ENCODE measurements at places on chromosomes 16 and 17.
A peak's percentile ranks its signal among the peaks of the same experiment; 100 is the strongest.

GRCh38 chr16:15672514-15673167 lies 22.6 kb downstream of the NDE1 start:
- peak; percentile 84 for DNase-seq

DNA sequence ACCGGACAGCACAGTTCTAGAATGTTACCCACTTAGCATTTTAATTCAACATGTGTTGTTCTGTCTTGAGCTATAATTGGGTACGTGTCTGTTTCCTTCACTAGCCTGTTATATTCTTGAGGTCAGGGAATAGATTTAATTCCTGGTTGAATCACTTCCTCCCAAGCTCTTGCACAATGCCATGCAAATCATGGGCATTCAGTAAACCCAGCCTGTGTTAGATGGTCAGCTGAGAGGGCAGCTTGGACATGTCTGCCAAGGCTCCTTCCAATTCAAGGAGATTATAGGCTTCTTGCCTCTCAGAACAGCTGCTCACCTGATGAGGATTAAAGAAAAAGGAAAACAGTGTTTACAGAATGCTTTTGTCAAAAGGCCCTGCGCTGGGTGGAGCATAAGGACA lies 12.6 kb downstream of the C1QTNF1 start:
- DNase-seq = no peak

DNA sequence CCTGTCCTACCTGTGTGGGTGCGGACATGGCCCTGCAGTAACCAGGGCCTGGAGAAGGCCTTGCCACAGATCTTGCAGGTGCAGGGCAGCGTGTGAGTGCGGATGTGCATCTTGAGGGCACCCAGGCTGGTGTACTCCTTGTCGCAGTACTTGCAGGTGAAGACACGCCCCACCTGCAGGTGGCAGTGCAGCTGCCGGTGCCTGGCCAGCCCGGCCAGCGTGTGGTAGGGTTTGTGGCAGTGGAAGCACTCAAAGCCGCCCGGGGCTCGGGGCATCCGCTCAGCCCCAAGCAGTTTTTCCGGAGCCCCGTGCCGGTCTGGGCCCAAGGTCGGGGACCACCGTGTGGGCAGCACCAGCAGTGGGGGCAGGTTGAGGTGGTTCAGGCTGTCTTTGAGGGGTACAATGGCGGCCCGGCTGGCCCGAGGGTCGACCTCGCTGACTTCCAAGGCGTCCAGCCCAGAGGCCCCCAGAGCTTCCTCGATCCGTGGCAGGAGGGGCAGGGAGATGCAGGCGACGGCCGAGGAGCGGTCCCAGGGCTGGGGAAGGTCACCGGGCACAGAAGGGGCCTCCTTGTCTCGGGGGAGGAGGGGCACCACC lies 5.1 kb downstream of the SNAI3 start:
- DNase-seq = peak; percentile 58

GRCh38 chr16:74868501-74868900 lies 93.9 kb upstream of the FA2H start:
- no peak for DNase-seq

- DNase-seq = no peak
Measured at GRCh38 chr16:2505695-2506094, 8.1 kb upstream of the ATP6V0C start.

- DNase-seq = no peak
Measured at GRCh38 chr17:44132275-44132821, 8.9 kb upstream of the HDAC5 start.

GRCh38 chr16:66342294-66342900 lies 24.1 kb upstream of the CDH5 start:
- DNase-seq = no peak

DNA sequence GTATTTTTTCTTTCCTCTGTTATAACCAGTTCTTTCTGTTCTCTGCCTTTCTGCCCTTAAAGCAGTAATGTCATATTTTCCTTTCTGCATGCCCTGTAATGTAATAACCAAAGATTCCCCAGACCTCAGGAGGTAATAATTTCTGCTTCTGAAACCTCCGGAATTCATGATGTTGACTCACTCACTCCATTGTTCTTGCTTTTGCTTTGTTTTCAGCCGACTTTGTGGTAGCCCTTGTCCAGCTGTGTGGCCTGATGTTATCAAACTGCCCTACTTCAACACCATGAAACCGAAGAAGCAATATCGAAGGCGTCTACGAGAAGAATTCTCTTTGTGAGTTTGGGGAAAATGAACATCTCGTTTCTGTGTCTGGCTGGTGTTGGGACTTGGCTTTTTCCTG lies 55.9 kb downstream of the CDK12 start:
- DNase-seq = no peak

- DNase-seq = no peak
Measured at GRCh38 chr17:39601758-39602532, 5.8 kb downstream of the NEUROD2 start.

- no peak for DNase-seq
Measured at GRCh38 chr17:70702683-70703255, 533.4 kb downstream of the KCNJ2 start.

- DNase-seq = no peak
Measured at GRCh38 chr16:962366-962765, 8.4 kb downstream of the LMF1 start.

GRCh38 chr17:2995377-2995776 lies 68.0 kb downstream of the OR1D5 start:
- no peak for DNase-seq

DNA sequence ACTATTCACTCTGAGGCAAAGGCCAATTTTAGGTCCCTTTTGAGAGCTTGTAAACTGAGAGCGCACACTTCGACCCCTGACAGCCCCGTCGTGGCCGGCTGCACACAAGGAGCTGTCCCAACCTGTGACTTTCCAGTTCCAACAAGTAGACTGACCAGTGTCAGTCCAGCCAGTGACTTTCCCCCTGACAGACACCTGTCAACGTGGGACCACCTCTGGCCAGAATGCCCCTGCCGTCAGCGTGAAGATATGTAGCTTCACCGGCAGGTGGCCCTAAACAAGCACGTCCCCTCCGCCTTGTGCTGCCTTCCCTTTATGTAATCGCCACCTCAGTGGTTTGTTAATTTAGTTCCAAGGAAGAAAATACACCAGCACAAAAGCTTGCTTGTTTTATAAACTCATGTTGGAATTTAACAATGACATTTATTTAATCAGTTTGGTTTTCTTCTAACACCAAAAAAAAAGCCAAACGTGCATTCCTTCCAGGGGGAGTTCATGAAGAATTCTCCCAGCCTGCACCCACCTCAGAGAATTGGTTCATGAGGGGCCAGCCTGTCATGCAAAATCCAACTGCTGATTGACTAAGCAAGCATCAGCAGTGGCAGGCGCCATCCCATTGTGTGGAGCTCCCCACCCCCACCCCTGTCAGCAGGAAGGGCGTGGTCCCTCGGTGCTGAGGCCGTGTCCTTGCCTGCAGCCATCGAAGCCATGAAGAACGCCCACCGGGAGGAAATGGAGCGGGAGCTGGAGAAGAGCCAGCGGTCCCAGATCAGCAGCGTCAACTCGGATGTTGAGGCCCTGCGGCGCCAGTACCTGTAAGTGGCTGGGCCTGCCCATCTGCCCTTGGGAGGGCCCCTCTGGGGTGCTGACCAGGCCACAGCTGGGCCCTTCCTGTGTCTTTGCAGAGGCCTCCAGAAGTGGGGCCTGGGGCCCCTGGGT lies 33.9 kb downstream of the PLD6 start:
- no peak for DNase-seq

DNA sequence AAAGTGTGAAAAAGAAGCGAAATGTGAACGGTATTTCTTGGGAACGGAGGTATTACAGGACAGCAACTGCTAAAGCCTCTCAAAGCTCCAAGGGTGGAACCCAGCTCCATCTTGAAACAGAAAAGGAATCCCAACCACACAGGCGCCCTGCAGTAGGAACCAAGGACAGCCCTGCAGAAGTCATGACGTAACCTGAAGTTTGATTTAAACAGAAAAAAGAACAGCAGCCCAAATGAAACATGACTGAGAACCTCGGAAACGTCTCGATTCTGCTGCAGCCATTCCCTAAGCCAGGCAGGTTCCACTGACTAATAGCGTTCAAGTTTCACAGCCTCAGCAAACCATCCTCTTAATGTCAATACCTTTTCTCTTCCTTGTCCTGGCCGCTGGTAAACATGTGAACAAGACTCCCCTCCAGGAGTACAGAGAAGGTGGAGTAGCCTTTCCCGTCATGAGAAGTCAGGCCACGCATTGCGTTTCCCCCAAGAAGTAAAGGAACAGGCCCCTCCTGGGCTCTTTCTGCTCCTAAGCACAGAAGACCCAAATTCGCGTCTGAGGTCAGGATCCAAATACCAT lies 20.1 kb downstream of the SIAH1 start:
- no peak for DNase-seq

GRCh38 chr16:85639529-85640253 lies 26.6 kb downstream of the GSE1 start:
- DNase-seq = no peak

DNA sequence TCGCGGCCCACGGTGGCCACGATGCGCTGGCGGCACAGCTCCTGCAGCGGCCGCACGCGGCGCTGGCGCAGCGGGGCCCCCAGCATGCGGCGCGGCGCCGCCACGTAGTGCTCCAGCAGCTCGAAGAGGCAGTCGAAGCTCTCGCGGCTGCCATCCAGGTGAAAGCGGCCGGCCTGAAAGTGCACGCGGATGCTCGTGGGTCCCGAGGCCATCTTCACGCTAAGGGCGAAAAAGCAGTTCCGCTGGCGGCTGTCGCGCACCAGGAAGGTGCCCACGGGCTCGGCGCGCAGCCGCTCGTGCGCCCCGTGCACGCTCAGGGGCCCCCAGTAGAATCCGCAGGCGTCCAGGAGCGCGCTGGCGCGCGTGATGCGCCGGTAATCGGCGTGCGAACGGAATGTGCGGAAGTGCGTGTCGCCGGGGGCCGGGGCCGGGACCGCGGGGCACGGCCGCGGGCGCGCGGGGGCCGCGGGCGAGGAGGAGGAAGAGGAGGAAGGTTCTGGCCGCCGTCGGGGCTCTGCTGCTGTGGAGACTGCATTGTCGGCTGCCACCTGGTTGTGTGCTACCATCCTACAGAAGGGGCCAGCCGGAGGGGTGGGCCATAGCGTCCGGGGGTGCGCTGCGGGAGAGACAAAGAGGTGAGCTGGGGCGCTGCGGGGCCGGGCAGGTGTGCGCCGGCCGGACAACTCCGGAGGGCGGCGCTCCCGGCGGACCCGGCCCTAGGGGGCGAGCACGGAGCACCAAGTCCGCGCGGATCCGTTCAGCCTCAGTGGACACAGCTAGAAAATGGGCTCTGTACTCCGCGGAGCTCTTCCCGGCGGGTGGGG lies 879 bp downstream of the SOCS1 start:
- peak; percentile 69 for DNase-seq

- DNase-seq = no peak
Measured at GRCh38 chr17:9928601-9929333, 23.7 kb upstream of the RCVRN start.

DNA sequence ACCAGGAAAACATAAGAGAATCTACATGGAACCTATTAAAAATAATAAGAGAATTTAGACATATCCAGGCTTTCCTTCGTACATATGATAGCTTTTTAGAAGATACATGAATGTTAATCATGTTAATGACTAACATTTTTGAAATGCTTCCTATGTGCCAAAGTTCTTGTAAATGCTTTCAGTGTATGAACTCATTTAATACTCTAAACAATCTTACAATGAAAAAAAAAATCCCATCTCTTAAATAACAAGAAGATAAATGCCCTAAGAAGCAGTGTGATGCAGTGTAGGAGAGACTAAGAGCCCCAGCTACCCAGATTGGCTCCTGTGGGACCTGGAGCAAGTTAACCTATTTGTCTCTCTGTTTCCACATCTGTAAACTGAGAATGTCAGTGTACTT lies 220.4 kb upstream of the MYOCD start:
- DNase-seq = no peak

- DNase-seq = no peak
Measured at GRCh38 chr16:55393991-55394390, 70.0 kb downstream of the IRX6 start.

- DNase-seq = no peak
Measured at GRCh38 chr17:41504246-41504977, 1.0 kb downstream of the KRT13 start.

- peak; percentile 63 for DNase-seq
Measured at GRCh38 chr17:74239172-74239571, 25.8 kb downstream of the TTYH2 start.

DNA sequence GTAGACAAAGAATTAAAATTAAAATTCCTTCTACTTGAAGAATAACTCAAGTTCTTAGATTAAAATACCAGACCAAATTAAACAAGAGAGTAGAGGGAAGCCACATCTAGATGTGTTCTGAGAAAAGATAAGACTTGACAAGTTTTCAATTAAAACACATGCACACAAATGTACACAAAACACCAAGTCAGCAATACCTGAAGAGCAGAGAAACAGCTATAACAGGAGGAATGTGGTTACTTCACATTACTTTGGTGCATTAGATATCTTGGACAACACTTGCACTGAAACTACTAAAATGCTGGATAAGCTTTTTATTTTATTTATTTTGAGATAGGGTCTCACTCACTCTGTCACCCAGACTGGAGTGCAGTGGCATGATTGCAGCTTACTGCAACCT lies 113.9 kb downstream of the MAP2K4 start:
- DNase-seq = no peak

DNA sequence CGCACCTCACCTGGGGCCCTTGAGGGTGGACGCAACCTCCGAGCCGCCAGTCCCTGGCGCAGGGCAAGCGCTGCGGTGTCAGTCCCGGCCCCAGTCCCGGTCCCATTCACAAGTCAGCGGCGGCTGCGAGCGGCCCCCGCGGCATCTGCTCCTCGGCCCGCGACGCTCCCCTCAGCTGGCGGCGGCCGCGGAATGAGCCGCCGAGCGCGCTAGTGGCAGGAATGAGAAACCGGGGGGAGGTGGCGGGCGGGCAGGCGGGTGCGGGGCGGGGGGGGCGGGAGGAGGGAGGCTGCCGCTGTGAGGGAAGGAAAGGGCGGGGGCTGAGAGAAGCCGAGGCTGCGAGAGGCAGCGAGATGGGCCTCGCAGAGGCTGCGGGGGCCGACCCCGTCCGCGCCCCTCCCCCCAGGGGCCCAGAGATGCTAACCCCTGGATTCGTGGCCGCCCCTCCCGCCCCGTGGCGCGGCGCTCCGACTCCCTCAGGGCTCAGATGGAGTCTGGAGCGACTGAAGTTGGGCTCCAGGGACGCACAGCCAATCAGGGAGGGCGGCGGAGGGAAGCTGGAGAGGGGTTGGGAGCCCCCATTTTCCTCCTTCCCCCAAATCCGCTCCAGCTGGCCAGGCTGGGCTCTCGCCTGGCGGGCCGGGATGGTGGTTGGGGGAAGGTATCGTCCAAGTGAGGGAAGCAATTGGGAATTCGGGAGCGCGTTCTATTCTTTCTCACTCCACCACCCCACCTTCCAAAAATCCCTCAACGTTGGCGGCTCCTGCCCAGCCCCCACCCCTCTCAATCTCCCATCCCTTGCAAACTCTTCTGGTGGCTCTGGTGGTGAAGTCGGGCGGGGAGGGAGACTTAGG lies at the start of gene CDH11:
TSS of gene CDH11 (minus strand) at position 194 of the 854 bp plus-strand sequence. CDS start 117,194 bp downstream, outside the sequence.
- no peak for DNase-seq

DNA sequence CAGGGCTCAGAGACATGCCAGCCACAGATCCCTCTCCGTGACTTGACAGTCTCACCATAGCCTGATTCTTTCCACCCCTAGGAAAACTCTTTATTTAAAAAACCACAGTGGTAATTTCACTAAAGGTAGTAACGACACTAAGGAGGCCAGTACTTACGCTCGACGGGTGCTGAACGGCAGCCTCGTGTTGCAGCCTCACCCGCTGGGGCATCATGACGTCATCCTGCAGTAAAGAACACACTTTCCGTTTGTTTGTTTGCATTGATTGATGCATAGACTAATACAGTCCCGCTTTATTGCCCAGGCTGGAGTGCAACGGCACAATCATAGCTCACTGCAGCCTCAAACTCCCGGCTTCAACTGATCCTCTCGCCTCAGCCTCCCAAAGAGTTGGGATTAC lies 65.1 kb upstream of the METRNL start:
- DNase-seq = no peak

All from CD4-positive, alpha-beta T cell treated with Interferon gamma for 1 hour (primary cell).